Activated CD4-positive, alpha-beta T cell treated with anti-CD3 and anti-CD28 coated beads, Interleukin-2, amount 10 ng/mL, durations not matched to agents 24 days and 14 days (primary cell): ENCODE measurements at places on chromosomes 1 and 21.

DNA sequence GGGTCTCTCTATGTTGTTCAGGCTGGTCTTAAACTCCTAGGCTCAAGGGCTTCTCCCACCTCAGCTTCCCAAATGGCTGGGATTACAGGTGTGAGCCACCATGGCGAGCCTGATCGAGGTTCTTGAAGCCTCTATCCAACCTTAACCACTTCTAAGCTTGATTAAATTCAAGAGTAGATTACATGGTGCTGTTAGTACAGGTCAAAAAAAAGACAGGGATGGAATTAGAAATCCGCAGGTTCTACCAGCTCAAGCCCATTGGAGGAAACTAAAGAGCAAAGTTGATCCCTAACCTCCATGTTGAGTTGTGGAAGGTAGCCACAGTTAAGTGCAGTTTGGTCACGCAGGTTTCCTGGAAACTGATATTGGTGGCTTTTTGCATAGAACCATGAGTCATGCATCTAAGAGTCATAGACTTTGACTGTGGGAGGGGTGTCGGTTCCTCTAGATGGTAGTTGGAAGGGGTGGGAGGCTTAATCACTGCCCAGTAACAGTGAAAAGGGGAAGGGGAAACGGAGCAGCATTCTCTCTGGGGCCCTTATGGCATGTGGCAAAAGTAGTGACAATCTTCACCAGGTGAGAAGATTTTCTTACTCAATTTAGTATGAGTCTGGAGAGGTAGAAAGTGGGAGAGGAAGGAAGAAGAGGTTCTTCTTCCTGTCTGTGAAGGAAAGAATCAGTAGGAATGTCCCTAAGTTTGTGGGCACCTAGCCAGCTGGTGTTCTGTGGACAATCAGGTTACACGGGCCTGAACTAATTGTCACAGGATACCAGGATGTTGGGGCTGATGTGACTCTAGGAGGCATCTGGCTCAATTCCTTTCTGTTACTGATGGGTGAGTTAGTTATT is 7.0 kb downstream of the CD53 start:
- peak; percentile 91 for DNase-seq

- DNase-seq: no peak
Observed at GRCh38 chr1:118862755-118863154, 125.4 kb downstream of the TBX15 start.

DNA sequence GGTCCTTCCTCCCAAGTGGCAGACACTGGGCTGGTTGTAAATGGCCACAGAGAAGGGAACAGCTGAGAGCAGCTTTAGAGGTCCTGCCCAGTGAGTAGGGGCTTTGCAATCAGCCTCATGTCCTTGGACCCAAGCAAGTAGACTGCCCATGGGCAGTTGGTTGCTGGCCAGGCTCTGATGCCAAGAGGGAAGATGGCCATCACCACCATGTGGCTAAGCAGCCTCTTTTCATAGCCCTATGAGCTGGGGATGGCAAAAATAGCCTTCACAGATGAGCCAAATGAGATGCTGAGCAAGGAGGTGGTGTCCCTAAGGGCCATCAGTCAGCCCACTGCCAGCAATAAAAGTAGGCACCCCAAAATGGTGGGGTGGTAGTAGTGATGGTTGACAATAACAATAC is 3.2 kb downstream of the DISP3 start:
- no peak for DNase-seq

- no peak for DNase-seq
Observed at GRCh38 chr1:18064534-18064933, 43.1 kb upstream of the IGSF21 start.

- DNase-seq: no peak
Observed at GRCh38 chr1:61921435-61921834, 179.2 kb downstream of the PATJ start.

DNA sequence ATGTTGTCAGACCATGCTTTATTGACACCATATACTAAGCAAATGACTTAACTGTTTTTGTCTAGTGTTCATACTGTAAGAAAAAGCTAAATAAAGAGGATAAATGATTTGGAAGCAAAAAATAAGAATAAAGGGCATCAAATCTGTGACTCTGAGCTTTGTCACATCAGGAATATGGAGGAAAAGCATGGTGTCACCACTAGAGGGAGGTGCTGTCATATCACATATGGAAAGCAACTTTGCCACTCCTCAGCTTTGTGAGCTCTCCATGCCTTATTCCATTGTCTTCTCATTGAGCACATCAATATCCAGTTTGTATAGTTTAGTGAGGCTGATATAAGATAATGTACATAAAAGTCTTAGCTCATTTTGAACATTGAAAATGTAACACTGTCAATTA is 20.8 kb upstream of the GBP1 start:
- peak; percentile 89 for DNase-seq

DNA sequence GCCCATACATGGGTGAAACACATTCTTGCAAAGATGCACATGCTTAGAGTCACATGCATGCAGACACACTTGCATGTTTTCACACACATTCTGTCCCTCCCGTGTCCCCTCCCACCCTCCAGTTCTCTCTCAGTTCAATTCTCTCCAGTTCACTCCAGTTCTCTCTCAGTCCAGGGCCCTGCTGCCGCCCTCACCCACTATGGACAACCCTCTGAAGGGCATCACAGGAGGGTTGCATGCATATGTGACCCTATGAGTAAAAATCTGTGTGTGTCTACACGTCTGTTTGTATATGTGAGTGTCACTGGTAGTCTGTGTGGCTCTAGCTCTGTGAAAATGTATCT is 21.8 kb upstream of the ADGRB2 start:
- DNase-seq: no peak

GRCh38 chr21:43879348-43880110 is 14.5 kb downstream of the AGPAT3 start:
- no peak for DNase-seq

GRCh38 chr1:91803847-91804545 is 82.0 kb downstream of the TGFBR3 start:
- peak; percentile 91 for DNase-seq

DNA sequence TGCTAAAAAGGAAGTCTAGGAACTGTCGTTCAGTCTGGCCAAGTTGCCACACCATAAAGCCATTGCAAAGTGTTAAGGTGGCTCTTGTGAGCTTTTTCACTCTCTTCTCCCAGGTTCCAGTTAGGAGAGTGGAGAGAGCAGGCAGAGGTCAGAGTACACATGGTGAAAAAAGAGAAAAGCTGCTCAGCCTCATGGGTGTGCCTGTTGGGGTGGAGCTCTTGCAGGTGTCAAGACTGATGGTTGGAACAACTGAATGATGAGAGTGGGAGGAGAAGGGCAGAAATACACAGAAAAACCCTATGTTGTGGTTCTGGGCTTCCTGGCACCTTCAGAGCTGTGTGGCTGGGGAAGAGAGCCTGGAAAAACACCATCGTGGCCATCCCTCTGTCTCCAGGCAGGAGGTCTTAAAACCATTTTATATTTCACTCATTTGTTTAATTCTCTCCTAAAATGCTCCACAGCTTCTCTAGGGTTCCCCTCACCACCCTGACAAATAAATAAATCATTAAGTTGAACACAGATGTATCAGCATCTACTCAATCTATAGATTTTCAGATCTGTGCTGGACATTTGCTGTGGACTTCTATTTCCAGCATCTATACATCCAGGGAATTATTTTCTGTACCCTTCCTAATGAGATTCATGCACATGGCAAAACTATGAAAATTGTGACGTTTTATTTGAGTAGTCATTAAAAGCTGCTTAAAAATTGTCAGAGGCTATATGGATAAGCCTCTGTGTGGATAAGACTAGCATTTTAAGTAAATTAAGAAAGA is 17.5 kb downstream of the UBASH3A start:
- DNase-seq: peak; percentile 80

- DNase-seq: no peak
Observed at GRCh38 chr1:113256348-113256729, 134.0 kb upstream of the MAGI3 start.

DNA sequence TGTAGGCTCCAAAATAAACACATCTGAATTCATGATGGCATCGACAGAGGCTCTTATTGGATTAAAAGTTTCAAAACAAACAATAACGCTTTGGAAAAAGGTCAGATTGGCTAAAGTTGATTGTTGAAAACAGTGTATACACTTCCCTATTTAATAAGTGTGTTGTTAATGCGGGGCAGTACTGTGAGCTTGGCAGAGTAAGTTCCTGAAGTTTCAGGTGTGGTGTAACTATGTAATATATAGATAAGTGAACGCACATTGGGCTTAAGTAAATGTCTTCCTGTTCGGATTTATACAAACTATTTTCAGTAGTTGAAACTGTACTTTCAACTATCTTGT is 810 bp downstream of the ZBTB37 start:
- no peak for DNase-seq

DNA sequence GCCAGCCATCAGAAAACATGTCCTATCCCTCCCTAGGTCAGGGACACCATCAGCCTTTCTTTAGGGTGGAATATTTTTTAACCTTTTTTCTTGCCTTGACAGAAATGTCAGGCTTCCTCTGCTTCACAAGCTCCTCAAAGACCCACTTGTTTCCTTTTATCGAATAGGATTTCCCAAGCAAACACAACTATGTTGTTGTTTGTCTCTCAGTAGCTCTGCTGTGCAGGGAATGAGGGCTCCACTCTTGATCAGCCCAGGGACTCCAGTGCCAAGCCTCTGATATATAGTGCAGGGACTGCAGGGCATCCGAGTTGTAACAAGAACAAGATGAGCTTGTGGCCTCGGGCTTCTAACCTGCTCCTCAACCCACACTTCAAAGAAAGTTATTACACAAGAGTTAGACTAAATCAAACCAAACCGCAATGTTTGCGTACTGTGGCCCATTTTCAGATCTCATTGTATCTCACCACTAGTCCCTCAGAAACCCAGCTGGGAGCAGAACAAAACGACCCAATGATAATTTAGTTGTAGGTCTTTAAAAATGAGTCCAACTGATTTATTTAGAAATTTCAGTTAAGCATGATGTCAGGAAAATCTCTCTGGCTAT is 108.1 kb downstream of the ATG4C start:
- DNase-seq: no peak

DNA sequence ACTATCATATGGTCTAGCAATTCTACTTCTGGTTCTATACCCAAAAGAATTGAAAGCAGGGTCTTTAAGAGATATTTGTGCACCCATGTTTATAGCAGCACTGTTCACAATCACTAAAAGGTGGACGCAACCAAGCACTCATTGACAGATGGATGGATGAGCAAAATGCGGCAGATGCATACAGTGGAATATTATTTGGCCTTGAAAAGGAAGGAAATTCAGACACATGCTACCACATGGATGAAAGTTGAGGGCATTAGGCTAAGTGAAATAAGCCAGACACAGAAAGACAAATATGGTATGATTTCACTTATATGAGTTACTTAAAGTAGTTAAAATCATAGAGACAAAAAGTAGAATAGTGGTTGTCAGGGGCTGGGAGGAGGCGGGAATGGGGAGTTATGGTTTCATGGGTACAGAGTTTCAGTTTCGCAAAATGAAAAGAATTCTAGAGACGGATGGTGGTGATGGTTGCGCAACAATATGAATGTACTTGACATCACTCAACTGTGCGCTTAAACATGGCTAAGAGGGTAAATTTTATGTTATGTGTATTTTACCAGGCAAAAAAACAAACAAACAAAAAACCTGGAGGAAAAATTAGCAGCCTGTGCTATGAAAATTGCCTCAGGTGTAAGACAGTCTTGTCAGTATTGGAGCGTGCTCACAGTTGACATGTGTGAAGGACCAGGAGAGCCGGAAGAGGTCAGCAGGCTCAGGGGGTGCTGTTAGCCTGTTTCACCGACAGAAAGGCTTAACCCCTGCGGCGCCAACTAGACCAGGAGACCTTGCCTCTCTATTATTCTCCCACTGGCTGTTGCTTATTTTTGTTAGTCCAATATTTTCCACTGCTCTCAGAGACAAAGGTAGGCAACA is 26.5 kb downstream of the CD247 start:
- peak; percentile 83 for DNase-seq

GRCh38 chr1:85934516-85934915 is 222.1 kb downstream of the COL24A1 start:
- DNase-seq: no peak

DNA sequence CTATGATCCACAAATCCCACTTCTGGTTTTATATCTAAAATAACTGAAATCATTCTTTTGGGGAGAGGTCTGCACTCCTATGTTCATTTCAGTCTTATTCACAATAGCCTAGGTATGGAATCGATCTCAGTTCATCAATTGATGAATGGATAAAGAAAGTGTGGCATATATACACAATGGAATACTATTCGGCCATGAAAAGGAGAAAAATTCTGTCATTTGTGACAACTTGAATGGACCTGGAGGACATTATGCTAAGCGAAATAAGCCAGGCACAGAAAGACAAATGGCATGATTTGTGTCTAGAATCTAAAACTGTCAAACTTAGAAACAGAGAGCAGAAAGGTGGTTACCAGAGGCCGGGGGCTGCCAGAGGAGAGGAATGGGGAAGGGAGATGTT is 5.4 kb upstream of the KRTAP10-8 start:
- DNase-seq: no peak

DNA sequence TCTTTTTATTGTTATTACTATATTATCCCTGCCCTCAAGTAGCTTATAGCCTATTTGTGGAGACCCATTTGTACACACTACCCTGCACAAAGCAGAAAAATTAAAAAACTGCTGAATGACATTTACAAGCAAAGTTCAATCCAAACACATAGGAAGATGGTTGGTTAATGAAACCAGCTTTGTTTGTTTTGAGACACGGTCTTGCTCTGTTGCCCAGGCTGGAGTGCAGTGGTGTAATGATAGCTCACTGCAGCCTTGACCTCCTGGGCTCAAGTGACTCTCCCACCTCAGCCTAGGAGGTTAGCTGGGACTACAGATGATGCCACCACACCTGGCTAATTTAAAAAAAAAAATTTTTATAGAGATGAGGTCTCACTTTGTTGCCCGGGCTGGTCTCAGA is 31.6 kb downstream of the TGFB2 start:
- no peak for DNase-seq

DNA sequence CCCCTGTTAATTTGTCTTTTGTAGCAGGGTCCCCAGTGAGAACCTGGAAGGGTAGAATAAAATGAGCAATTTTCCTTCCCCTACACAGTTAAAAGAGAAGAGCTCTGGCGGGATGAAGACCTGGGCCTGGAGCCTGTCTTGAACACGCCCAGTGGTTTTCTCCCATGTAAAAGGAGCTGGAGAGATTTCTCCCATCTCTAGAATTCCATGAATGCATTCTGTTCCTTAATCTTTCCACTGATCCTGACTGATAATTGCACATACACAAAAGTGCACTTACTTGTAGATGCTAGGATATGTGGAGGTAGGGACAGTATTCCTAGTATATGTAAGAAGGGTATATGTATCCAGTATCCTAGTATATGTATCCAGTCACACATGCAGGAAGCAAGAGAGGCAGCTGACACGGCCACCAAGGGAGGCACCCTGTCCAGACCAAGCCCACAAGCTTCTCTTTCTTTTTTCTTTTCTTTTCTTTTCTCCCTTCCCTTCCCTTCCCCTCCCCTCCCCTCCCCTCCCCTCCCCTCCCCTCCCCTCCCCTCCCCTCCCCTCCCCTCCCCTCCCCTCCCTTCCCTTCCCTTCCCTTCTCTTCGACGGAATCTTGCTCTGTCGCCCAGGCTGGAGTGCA is 11.9 kb upstream of the PKNOX1 start:
- no peak for DNase-seq
